ENCODE measurements at places on chromosomes 7 and 10.
A peak's percentile ranks its signal among the peaks of the same experiment; 100 is the strongest.

DNA sequence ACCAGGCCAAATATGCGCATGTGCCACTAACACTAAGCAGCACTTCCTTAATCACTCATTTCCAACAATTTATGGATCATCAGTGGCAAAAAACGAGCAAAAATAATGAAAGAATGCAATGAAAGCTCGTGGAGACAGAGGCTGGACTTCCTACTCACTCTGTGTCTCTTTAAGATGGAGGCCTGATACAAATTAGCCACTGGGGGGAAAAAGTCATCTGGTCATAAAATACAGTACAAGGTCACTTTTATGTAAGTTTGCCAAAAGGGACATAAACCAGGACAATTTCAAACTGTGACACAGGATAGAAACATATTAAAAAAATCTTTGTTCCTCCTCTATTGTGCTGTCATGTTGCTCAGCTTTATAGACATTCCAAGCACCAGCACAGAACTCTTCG is 101.7 kb downstream of the LMBR1 start:
- DNase-seq, result no peak

DNA sequence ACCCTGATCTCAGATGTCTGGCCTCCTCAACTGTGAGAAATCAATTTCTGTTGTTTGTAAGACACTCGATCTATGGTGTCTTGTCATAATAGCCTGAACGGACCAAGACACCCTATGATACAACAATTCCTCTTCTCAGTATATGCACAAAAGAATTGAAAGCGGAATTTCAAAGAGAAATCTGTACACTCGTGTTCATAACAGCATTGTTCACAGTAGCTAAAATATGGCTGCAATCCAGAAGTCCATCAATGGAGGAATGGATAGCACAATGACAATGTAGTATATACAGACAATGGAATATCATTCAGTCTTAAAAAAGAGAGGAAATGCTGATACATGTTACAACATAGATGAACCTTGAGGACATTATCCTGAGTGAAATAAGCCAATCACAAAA is 354.6 kb downstream of the SFMBT2 start:
- DNase-seq, result peak; percentile 63

DNA sequence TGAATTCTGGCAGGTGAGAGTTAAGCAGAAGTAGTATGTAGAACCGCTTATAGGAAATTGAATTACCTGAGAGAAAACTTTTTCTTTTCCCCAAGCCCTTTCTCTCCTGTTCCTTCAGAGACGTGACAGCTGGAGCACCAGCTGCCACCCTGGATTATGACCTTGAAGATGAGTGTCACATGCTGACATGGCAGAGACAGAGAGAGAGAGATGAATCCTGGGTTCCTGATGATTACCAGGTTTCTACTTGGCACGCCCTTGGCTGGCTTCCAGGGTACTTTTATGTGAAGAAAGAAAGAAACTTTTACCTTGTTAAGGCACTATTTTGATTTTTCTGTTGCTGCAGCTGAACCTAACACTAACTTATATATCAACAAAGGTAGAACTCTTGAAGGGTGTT is 99.9 kb downstream of the GPR26 start:
- no peak for DNase-seq

- no peak for DNase-seq
These were observed 69.8 kb upstream of the GNA12 start for GRCh38 chr7:2913760-2914387.

GRCh38 chr7:13839063-13839462 is 150.4 kb downstream of the ETV1 start:
- DNase-seq, result no peak

GRCh38 chr7:76358481-76359110 is at the start of gene YWHAG:
Gene YWHAG (minus strand): TSS chr7:76358991. CDS start chr7:76358808, 183 bp downstream.
- DNase-seq, result no peak

- DNase-seq, result peak; percentile 4
These were observed 626 bp upstream of the BMS1 start for GRCh38 chr10:42781893-42782445.

DNA sequence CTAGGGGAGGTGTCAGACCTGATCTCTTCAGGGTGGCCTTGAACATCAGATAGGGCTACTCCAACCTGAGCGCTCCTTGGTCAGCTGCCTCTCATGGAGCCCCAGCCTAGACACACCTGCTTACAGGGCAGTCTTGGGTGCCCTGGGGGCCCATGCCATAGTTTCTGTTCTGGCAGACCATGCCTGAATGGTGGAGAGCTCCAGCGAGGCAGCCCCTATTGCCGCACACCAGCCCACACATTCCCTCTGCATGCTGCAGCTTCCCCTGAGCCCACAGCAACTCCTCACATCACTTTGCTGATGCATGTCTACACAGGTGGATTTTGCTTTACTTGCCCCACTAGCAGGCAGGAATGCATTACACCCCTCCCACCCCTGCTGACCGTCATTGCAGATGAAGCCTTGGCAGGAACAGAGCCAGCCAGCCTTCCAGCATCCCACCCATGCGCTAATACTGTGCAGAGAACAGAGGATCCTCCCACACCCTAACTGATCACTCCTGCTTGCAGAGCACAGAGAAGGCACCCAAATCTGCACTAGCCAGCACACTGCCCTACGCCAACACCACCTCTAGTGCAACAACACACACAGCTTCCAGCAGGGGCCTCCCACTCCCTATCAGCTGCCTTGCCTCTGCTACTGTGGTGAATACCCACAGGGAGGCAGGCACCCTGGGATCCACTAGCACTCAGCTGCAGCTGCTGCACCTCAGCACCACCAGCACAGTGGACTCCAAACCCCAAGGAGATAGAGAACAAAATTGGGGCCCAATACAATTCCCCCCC is 43.0 kb upstream of the GRM3 start:
- DNase-seq, result peak; percentile 75

- no peak for DNase-seq
These were observed 10.4 kb upstream of the FAM170B start for GRCh38 chr10:49144058-49144720.

- peak; percentile 69 for DNase-seq
These were observed 465 bp downstream of the SEPHS1 start for GRCh38 chr10:13347500-13348156.

- no peak for DNase-seq
These were observed 308.2 kb downstream of the AUTS2 start for GRCh38 chr7:69906283-69906995.

- DNase-seq, result no peak
These were observed 2.6 kb upstream of the SP4 start for GRCh38 chr7:21425290-21425689.

DNA sequence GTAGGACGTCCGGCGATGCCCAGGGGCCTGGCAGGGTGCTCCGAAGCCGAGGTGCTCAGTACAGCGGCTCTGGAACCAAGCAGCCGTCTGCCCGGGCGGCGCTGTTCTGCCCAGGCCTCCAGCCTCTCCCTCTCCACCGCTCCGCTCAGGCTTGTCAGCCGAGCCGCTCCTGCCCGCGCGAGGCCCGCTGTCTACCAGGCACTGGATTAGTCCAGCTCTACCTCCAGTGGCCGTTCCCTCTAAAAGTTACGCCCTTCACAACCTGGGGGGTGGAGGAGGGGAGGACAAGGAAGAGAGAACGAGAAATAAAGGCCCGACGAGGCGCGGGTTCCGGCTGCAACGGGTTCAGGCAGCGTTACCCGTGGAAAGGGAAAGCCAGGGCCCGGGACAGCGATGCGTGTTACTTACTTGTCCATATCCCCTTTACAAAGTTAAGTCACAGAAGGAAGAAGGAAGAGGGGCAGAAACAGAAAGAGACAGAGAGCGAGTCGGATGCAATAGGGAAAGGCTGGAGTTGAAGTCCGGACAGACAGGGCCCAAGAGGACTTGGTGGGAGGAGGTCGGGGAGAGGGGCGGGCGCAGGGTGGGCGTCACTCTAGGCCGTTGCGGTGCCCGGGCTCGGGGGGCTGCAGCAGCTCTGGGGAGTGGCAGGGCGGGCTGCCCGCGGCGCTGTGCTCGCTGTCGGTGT is 2.8 kb downstream of the SP8 start:
- DNase-seq, result no peak

DNA sequence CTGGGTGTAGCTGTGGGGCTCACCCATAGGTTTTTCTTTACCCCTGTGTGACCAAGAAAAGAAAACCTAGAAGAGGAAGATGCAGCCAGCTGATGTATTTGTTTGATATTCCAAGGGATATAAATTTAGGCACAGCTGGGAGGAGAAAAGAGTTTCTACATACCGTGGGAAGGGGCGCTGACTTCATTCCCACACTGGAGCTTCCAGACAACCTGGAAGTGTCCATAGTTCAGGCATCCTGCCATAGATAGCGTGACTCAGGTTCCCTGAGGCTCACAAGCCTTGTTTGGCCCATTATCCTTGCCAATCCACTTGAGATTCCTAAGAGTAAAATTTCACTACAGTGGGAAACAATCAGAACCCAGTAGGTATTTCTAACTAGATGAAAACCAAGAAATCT is 371.7 kb upstream of the NRP1 start:
- no peak for DNase-seq

DNA sequence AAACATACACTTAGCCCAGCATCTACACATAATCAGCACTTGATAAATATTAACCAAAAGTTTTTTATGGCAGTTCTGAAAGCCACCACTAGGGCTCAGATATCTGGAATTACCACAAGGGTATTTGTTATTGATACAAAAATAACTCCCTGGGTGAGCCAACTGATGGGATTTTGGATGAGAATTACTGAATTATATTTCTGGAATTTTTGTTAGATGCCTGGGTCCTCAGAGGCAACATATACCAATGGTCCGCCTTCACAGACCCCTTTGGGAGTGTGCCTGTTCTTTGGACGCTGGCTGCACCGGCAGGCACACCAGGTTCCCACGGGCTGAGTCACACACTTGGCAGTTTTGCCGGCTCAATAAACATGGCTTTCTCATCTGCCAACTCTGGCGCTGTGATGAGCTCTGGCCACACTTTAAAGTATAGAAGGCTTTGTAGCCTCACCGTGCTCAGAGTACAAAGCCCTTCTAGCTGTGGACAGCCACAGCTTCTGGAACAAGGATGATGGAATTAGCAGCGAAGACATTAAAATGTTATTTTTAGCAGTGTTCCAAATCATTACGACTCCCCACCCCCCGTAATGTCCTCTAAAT is 24.5 kb upstream of the EEPD1 start:
- DNase-seq, result peak; percentile 66

DNA sequence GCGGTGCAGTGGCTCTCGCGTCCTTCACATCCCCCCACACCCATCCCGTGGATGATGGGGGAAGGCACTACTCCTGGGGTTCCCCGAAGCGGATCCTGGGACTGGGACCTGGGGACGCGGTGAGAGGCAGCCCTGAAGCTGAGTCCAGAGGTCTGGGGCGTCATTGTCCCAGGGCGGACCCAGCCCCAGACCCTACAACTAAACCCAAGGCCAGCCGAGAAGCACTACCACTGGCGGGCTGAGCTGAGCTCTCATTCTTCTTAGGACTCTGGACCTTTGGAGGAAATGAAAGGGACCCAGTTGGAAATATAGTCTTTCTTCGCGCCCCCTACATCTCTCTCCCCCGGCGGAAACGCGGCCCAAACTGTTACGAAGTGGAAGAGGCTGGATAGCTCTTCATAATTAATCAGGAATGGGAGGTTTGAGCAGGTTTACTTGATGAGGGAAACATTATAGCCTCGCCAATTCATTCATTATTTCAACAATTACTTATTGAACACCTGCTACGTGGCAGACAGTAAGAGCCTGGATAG is 389 bp upstream of the FBXL15 start:
- DNase-seq, result no peak

GRCh38 chr7:5621776-5622175 is 159.7 kb downstream of the RNF216 start:
- no peak for DNase-seq

GRCh38 chr7:18336626-18337025 is 158.9 kb upstream of the HDAC9 start:
- no peak for DNase-seq

- peak; percentile 83 for DNase-seq
These were observed 131.1 kb upstream of the CDK1 start for GRCh38 chr10:60646966-60647796.

DNA sequence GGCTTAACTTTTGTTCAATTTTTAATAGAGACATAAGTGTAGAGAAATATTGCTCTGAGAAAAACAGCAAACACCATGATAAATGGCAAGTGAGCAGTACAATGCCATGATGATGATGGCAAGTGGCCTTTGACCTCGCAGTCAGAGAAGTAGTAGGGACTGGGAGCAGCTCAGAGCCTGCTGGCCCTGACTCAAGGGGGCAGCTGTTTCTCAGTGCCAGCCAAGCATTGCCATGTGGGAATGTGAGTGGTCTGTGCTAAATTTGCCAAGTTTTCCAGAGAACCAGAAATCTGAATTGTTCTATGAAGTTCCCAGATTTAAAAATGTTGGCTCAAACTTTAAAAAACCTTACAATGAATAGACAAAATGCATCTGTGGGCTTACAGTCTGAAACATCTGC is 187.9 kb downstream of the BICC1 start:
- no peak for DNase-seq

GRCh38 chr7:94444813-94445212 is 50.1 kb downstream of the COL1A2 start:
- DNase-seq, result no peak

DNA sequence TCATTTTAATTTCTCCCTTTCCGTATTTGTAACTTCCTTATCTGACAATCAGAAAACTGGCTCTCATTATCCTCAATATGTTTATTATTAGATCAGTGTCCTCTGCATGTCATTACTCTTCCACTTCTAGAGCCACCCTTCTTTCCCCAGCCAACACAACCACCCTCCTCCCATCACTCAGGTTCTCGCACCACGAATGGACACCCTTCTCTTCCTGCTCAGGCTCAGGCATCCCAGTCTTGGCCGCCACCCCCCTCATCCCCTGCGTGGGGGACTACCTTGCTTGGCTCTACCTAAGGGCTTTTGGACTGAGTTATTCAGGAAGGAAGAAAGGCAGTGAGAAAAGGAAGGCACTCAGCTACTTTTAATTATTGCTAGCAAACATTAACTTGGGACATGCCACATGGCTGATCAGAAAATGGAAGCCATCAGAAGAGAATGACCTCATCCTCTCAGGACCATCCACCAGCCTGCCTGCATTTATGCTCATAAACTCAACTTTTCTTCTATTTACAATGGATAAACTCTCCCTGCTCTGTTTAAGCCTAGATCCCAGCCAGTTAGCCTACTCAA is 199.9 kb upstream of the PLXNA4 start:
- DNase-seq, result no peak

GRCh38 chr7:75649462-75649861 is 89.3 kb downstream of the HIP1 start:
- no peak for DNase-seq

- DNase-seq, result no peak
These were observed 53.4 kb downstream of the CFAP46 start for GRCh38 chr10:132888898-132889490.

- DNase-seq, result no peak
These were observed 553.6 kb upstream of the GHITM start for GRCh38 chr10:83585686-83586085.

- no peak for DNase-seq
These were observed 72.9 kb downstream of the ADK start for GRCh38 chr10:74223755-74224529.

GRCh38 chr10:83607959-83608745 is 531.2 kb upstream of the GHITM start:
- no peak for DNase-seq

GRCh38 chr10:132884041-132884440 is 58.3 kb downstream of the CFAP46 start:
- DNase-seq, result no peak
